Naive thymus-derived CD4-positive, alpha-beta T cell (primary cell): ENCODE measurements at places on chromosomes 2 and 18. TPM values are rescaled to one million over a fixed set of nuclear protein-coding genes. Genes with fewer than 3 reads are reported as not detected.

Gene DPP4
- total RNA-seq: 41.6 TPM

Gene IL18R1
- total RNA-seq: 2.5 TPM

Gene ACADL
- not detected for total RNA-seq

Gene CSRNP3
- not detected in 2 replicates for total RNA-seq

Gene FN1
- total RNA-seq: 0.13 TPM

- H3K27ac ChIP-seq: no peak overlapping the region
- no peaks in the 10 kb centered on the region for H3K27me3 ChIP-seq
- H3K4me1 ChIP-seq: no peaks in the 10 kb centered on the region
- no peak for DNase-seq
- no peaks in the 10 kb centered on the region for H3K36me3 ChIP-seq
Observed at GRCh38 chr18:66900837-66901236, 296.9 kb upstream of the CDH19 start.

- no peaks in the 10 kb centered on the region for H3K36me3 ChIP-seq
- H3K27ac ChIP-seq: no peak overlapping the region
- H3K4me3 ChIP-seq: no peak overlapping the region
- no peak for DNase-seq
- no peaks in the 10 kb centered on the region for H3K4me1 ChIP-seq
Observed at GRCh38 chr2:229884775-229885699, 36.8 kb downstream of the TRIP12 start.

GRCh38 chr2:10346929-10347561 is 44.3 kb downstream of the HPCAL1 start:
- H3K36me3 ChIP-seq: no peaks in the 10 kb centered on the region
- peaks cover 40% of the 10 kb centered on the region for H3K4me1 ChIP-seq
- DNase-seq: no peak
- H3K27me3 ChIP-seq: no peaks in the 10 kb centered on the region
- no peak overlapping the region for H3K27ac ChIP-seq

DNA sequence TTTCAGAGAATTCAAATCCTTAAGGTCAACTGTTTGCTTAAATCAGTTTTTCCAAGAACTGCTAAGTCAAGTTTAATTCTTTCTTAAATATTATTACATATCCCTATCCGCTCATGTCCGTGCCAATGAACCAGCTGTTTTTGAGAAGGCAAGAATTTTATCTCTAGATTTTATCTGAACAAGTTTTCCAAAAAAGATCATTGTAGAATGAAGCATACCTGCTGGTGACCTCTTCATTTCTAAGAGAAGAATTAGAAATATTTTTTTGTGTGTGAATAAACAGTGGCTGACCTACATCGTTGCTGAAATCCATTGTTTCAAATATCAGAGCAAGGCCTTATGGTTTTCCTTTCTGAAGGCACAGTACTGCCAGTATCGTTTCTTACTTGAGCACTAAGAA is 58.4 kb upstream of the RND3 start:
- H3K27me3 ChIP-seq: no peaks in the 10 kb centered on the region
- no peak overlapping the region for H3K27ac ChIP-seq
- H3K4me3 ChIP-seq: no peak overlapping the region
- no peak for DNase-seq
- H3K4me1 ChIP-seq: no peaks in the 10 kb centered on the region

DNA sequence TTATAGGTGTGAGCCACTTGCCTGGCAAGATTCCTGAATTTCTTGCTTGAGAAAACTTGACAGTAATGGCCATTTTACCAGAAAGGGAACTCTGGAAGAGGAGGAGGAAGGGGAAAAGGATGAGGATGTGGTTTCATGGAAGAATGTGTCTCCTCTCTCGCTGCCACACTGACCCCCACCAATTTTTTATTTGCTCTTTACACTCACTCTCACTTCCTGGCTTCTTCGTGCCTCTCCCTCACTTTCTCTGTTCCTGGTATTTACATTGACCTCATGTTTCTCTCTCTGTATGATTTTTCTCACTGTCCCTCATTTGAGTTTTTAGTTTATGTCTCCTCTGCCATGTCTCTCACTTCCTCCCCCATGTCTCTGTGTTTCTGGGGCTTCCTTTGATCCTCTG is 134.5 kb upstream of the CAB39 start:
- no peak for DNase-seq
- no peaks in the 10 kb centered on the region for H3K36me3 ChIP-seq
- peaks cover 11% of the 10 kb centered on the region for H3K4me1 ChIP-seq
- no peak overlapping the region for H3K4me3 ChIP-seq

DNA sequence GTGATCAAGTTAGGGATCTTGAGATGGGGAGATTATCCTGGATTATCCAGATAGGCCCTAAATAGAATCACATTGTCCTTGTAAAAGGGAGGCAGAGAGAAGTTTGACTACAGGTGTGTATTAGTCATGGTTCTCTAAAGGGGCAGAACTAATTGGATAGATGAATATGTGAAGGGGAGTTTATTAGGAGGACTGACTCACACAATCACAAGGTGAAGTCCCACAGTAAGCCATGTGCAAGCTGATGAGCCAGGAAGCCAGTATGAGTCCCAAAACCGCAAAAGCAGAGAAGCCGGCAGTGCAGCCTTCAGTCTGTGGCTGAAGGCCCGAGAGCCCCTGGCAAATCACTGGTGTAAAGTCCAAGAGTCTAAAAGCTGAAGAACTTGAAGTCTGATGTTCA is 275.8 kb downstream of the KCNS3 start:
- H3K4me1 ChIP-seq: no peaks in the 10 kb centered on the region
- H3K27ac ChIP-seq: no peak overlapping the region
- DNase-seq: no peak
- no peak overlapping the region for H3K4me3 ChIP-seq
- H3K36me3 ChIP-seq: no peaks in the 10 kb centered on the region

DNA sequence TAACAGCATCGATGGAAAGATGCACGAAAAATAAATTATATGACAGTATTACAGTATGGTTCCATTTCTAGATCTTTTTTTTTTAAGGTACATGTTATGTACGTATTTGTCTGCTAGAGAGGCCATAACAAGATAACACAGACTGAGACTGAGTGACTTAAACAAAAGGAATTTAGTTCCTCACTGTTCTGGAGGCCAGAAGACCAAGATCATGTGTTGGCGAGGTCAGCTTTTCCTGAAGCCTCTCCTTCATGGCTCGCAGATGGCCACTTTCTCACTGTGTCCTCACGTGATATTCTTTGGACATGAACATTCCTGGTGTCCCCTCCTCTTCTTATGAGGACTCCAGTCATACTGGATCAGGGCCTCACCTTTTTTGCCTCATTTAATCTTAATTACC is 177.4 kb downstream of the CAPN13 start:
- DNase-seq: no peak
- H3K36me3 ChIP-seq: no peaks in the 10 kb centered on the region
- H3K4me1 ChIP-seq: peaks cover 10% of the 10 kb centered on the region
- H3K4me3 ChIP-seq: no peak overlapping the region
- no peaks in the 10 kb centered on the region for H3K27me3 ChIP-seq
- H3K27ac ChIP-seq: no peak overlapping the region

DNA sequence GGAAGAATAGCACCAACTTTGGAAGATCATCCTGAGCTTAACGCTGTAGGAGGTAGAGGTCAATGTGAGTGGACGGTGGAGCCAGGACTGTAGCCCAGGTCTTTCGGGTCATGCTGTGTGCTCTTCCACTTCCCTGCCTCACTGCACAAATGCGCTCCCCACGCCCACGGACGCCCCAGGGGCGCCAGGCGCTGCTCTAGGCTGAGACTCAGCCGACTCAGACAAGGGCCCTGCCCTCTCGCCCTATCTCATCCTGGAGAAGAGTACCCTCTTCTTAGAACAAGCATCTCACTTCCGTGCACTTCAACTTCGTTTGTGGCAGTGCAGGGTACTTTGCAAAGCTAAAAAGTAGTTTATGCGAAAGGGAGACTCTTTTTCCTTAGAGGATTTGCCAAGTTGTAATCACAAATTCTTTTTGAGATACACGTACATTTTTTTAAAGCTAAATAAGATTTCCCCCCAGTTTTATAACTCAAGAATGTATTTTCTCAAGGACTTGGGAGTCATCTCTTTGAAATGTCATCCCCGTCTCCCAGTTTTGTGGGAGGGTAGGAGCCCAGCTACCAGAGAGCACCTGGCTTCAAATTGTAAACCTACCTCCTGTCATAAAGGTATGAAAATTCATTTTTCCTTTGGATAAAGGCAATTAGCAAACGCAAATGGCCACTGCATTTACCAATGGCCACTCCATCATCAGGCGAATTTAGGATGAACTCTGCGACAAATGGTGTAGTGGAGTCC is 1.2 kb upstream of the PRELID3A start:
- H3K4me3 ChIP-seq: no peak overlapping the region
- no peak overlapping the region for H3K27ac ChIP-seq
- no peak for DNase-seq
- peaks cover 9% of the 10 kb centered on the region for H3K4me1 ChIP-seq

DNA sequence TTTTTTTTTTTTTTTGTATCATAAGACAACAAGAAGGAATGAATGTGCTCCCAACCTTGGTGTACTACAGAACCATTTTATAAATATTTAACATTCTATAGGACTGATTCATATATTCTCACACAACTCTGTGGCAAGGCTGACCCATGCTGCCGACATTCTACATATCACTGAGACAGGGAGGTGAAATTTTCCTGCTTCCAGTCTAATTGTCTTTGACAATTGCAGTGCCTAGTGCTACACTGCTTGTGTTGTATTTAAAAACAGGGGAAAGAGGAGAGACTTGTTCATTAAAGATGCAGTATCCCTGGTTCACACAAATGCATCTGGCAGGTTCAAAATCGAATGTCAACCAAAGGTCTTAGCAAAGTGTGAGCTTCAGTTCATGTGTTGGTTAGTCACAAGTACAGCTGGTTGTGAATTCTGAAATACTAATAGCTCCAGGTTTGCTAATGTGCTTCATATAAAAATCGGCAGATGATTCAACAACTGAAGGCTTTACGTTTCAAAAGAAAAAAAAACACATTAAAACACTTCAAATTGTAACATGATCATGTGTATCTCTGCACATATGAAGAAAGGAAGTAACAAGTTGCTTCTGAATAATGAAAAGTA is 130.8 kb downstream of the FIGN start:
- H3K4me3 ChIP-seq: no peak overlapping the region
- H3K27ac ChIP-seq: no peak overlapping the region
- no peaks in the 10 kb centered on the region for H3K36me3 ChIP-seq
- H3K4me1 ChIP-seq: no peaks in the 10 kb centered on the region
- H3K27me3 ChIP-seq: no peaks in the 10 kb centered on the region

DNA sequence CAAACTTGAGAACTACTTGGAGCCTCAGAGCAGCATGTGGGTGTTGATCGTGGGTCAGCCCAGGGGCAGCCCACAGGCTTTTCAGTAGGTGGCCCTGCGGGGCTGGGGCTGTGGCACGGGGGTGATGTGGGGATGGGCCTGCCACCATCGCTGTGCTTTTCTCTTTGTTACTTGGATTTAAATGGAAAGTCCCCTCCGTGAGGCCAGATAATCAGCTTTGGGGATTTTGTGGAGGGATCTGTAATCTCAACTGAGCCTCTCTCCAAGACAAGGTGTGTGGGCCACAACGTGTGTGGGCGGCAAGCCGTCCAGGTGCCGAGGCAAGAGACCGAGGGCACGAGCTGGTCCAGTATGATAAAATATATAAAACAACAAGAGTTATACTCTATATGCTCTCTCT is 16.7 kb downstream of the COLEC11 start:
- H3K4me1 ChIP-seq: peaks cover 6% of the 10 kb centered on the region
- DNase-seq: no peak
- H3K36me3 ChIP-seq: no peaks in the 10 kb centered on the region
- H3K27ac ChIP-seq: no peak overlapping the region
- H3K4me3 ChIP-seq: no peak overlapping the region

DNA sequence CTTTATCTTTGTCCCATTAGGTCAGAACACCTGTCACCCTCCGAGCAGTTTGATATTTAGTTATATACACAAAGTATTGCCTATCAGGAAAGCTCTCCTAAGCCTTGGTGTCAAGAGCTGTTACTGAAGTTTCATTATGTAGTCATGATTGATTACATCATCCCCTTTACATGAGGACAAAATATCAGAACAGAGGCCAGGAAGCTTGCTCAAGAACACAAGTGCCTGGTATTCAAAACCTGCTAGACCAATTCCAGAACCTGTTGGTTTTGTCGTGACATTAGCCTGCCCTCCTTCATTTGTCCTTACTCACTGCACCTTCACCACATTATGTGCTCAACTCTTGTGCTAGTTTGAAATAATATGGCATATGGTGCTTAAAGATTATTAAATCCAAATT is 377.1 kb downstream of the CDH19 start:
- DNase-seq: no peak
- H3K4me3 ChIP-seq: no peak overlapping the region
- H3K27ac ChIP-seq: no peak overlapping the region
- H3K27me3 ChIP-seq: no peaks in the 10 kb centered on the region
